ENCODE measurements at places on chromosomes 7 and 10. TPM values are rescaled to one million over a fixed set of nuclear protein-coding genes. Genes with fewer than 3 reads are reported as not detected.

The AMPH gene
- not detected for total RNA-seq

The CACNA2D1 gene
- total RNA-seq, result not detected

The SFR1 gene
- 18.0 TPM for total RNA-seq

DNA sequence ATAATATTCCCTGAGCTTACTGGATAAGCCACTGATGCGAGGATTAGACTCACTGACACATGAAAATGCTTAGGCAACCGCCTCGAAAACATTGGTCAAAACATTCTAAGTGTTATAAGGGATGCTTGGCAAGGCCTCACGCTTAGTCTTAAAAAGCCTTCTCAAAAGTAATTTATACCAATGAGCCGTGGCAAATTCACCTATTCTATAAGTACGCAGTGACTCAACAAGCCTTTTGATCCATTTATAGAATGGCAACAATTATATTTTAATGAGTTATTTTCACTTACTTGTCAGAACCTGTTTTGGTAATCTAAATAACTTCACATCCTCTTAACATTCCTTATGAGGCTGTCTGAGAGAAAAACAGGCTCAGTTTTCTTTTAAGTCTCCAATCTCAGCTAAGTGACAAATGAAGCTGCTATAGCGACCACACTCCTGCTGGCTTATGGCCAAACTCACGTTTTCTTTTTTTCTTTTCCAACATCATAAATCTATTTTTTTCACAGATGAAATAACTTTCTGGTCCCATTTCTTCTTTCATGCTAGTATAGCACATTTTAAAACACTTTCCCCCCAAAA lies 121.2 kb upstream of the AFAP1L2 start:
- DNase-seq, result peak; percentile 33

GRCh38 chr7:74527842-74528241 lies 74.1 kb downstream of the GTF2IRD1 start:
- DNase-seq, result no peak
